ENCODE measurements at places on chromosomes 6 and 20.
A peak's percentile ranks its signal among the peaks of the same experiment; 100 is the strongest.

- H3K4me3 ChIP-seq, result no peak overlapping the region
- no peaks in the 10 kb centered on the region for H3K4me1 ChIP-seq
- DNase-seq, result no peak
- no peaks in the 10 kb centered on the region for H3K36me3 ChIP-seq
- H3K27me3 ChIP-seq, result no peaks in the 10 kb centered on the region
- H3K27ac ChIP-seq, result no peak overlapping the region
Observed at GRCh38 chr20:12434672-12435071, 517.0 kb downstream of the BTBD3 start.

- no peak overlapping the region for H3K27ac ChIP-seq
- H3K4me1 ChIP-seq, result no peaks in the 10 kb centered on the region
- no peaks in the 10 kb centered on the region for H3K36me3 ChIP-seq
- no peak for DNase-seq
Observed at GRCh38 chr20:10250902-10251301, 32.3 kb downstream of the SNAP25 start.

DNA sequence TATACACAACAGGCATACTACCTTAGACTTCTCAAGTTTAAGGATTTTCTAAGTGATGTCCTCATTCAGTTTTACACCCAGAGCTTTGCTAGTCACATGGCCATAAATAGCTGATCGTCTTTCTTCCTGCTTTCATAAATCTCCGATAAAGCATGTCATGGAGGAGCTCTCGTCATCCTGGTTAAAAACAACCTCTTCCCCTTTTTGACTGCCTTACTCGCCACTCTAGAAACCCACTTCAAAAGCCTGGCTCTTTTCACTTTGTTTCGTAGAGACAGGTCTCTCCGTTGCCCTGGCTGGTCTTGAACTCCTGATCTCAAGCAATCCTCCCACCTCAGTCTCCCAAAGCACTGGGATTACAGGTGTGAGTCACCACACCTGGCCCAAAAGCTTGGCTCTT lies 67.0 kb upstream of the SMIM29 start:
- H3K36me3 ChIP-seq, result no peaks in the 10 kb centered on the region
- no peaks in the 10 kb centered on the region for H3K27me3 ChIP-seq
- H3K4me3 ChIP-seq, result no peak overlapping the region
- no peak for DNase-seq
- H3K27ac ChIP-seq, result no peak overlapping the region

- H3K36me3 ChIP-seq, result peaks cover 10% of the 10 kb centered on the region
- H3K4me3 ChIP-seq, result peak overlapping the region; percentile 82
- peak overlapping the region; percentile 83 for H3K27ac ChIP-seq
- no peaks in the 10 kb centered on the region for H3K27me3 ChIP-seq
- H3K4me1 ChIP-seq, result no peaks in the 10 kb centered on the region
- no peak for DNase-seq
Observed at GRCh38 chr20:652615-653109, 338 bp downstream of the SRXN1 start.

DNA sequence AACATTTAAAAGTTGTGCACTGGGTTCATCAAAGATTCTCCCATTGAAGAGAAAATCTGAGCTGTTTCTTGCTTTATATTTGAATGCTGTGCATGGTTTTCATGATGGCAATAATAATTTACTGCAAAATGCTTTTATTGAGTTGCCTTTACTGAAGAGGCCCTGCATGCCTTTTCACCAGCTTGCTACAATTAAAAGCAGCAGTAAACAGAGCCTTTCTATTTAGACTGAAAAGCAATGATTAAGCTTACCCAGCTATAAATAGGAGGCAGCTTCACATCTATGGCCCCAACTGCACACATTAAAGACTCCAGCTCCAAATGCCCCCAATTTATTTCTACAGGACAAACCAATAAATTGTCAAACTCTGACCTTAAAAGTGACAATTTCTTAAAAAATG lies 70.3 kb downstream of the ANKEF1 start:
- H3K4me1 ChIP-seq, result no peaks in the 10 kb centered on the region
- no peak overlapping the region for H3K27ac ChIP-seq
- H3K4me3 ChIP-seq, result no peak overlapping the region

GRCh38 chr20:8803065-8803464 lies 265.8 kb upstream of the PLCB4 start:
- H3K4me1 ChIP-seq, result no peaks in the 10 kb centered on the region
- no peak overlapping the region for H3K27ac ChIP-seq
- DNase-seq, result no peak
- H3K4me3 ChIP-seq, result no peak overlapping the region

- H3K4me1 ChIP-seq, result no peaks in the 10 kb centered on the region
- H3K27ac ChIP-seq, result no peak overlapping the region
- no peak overlapping the region for H3K4me3 ChIP-seq
- no peak for DNase-seq
- H3K36me3 ChIP-seq, result no peaks in the 10 kb centered on the region
- H3K27me3 ChIP-seq, result no peaks in the 10 kb centered on the region
Observed at GRCh38 chr6:142015011-142015410, 117.7 kb upstream of the GJE1 start.

DNA sequence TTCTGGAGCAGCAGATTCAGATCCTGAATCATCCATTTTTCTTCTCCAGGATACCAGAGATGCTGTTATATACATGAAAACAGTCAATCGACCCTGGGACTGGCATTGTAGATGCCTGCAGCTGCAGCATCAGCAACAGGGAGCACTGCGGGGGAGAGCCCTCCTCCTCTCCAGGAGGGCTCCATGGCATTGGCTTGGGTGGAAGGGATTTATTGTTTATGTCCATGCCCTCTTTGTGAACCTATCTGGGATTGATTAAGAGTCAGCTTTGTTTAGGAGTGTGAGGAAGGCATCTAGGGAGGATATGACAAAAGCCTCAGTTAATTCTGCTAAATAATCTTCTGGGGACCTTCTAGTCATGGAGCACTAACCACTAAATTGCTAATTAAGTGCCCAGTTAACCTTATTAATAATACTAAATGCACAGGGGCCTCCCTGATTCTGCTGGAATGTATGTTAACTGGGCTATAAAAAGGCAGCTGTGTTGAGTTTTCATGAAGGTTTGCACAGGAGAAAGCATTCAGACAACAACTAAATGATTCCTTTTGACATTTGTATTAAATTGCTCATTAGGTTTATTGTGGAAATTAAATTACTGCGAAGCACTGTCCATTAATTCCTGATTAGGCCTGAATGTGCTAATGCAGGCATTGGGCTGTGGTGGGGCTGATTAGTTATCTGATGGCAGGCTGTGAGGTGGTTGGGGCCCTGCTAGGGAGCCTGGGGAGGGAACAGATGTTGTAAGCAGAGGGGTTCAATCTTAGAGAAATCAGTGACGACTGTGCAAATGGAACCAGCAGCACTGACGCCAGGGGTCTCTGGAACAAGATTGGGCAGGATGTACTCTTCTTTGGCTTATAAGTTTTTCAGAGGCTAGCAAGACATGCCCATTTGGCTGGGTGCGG lies 57.6 kb downstream of the IMPG1 start:
- H3K4me3 ChIP-seq, result no peak overlapping the region
- H3K27me3 ChIP-seq, result no peaks in the 10 kb centered on the region
- no peak overlapping the region for H3K27ac ChIP-seq
- H3K36me3 ChIP-seq, result no peaks in the 10 kb centered on the region

DNA sequence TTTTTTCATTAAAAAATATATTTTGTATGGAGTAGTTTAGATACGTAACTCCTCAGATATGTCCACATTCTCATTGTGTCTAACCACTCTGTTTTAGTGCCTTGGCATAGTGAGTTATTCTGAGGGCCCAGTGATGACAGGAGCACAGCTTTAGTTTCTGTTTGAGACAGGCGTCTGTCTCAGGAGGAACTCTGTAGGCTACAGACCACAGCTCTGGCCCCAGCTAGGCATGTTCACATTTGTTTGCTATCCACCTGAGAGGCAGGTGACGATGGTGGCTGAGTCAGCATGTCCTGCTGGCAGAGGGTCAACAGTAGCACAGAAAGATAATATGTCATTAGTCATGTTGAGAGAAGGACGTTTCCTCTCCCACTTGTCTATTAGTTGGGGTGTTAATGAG lies 16.3 kb downstream of the LRRC1 start:
- H3K4me1 ChIP-seq, result no peaks in the 10 kb centered on the region
- peak overlapping the region; percentile 68 for H3K27ac ChIP-seq
- H3K36me3 ChIP-seq, result no peaks in the 10 kb centered on the region
- DNase-seq, result peak; percentile 79
- H3K27me3 ChIP-seq, result no peaks in the 10 kb centered on the region

- no peak overlapping the region for H3K4me3 ChIP-seq
- no peak overlapping the region for H3K27ac ChIP-seq
- DNase-seq, result no peak
- H3K36me3 ChIP-seq, result no peaks in the 10 kb centered on the region
- H3K4me1 ChIP-seq, result no peaks in the 10 kb centered on the region
- no peaks in the 10 kb centered on the region for H3K27me3 ChIP-seq
Observed at GRCh38 chr20:39861381-39861780, 827.7 kb downstream of the MAFB start.

DNA sequence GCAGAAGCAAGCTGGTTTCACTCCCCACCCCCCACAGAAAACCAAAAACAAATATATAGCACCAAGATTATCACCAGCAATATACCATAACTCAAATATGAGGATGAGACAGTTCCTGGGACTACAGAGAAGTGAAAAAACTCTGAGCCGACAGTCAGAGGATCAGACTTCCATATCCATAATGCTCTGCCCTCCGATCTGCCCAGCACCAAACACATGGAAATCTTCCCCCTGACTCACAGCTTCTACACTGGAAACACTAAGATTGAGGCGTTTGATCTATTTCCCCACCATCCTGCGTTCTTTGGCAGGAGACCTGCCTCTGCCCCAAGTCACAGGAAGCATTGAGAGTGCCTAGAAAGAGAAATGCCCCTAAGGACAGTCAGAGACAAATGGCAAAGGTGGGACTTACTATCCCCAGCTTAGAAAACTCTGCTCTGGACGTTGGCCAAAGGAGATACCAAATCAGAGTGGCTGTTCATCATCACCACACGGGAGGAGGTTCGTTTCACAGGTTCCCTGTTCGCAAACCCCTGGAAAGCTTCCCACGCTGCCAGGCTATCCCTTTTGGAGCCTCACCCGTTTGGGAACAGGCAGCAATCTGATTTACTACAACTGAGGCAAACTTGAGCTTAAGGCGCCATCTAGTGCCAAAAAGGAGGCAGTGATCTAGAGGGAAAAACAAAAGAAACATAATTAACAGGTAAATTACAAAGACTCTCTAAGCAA lies 48.7 kb upstream of the SRSF6 start:
- no peak overlapping the region for H3K27ac ChIP-seq
- H3K4me1 ChIP-seq, result no peaks in the 10 kb centered on the region
- H3K27me3 ChIP-seq, result no peaks in the 10 kb centered on the region
- no peak overlapping the region for H3K4me3 ChIP-seq

DNA sequence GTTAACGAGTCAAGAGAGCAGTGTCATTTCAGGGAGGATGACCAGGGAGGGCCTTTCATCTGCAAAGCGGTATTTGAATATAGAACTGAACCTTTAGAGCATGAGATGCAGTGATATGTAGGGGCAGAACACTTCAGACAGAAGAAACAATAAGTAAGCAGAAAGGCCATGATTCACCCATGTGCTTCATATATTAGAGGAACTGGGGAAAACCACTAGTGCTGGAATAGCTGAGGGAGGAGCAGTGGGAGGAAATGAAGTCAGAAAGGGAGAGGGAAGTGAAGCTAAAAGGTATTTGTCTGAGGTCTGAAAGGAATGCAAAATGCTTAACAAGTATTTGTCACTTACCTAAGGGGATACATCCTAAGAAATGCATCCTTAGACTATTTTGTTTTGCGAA lies 391.2 kb downstream of the ADGRB3 start:
- no peak overlapping the region for H3K4me3 ChIP-seq
- DNase-seq, result no peak
- no peaks in the 10 kb centered on the region for H3K4me1 ChIP-seq
- no peaks in the 10 kb centered on the region for H3K36me3 ChIP-seq
- H3K27me3 ChIP-seq, result no peaks in the 10 kb centered on the region

- no peaks in the 10 kb centered on the region for H3K4me1 ChIP-seq
- H3K4me3 ChIP-seq, result no peak overlapping the region
- no peaks in the 10 kb centered on the region for H3K36me3 ChIP-seq
- DNase-seq, result no peak
- H3K27ac ChIP-seq, result no peak overlapping the region
Observed at GRCh38 chr6:80742481-80742880, 636.0 kb downstream of the BCKDHB start.

DNA sequence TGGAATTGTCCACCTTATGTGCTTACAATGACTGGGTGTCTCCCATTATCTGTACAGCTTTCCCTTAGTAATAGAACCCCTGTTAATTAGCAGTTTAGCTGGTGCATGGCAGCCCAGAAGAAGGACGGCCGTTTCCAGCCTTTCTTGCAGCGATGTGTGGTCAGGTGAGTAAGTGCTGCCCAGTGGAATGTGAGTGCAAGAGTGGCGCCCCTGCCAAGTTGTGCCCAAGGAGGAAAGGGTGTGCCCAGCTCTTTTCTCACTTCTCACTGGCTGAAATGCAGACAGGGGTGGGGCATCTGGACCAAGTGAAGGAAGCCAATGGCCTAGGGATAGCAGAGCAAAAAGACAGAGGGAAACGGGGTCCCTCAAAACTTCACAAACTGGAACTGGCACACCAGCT lies 296.8 kb downstream of the PREX1 start:
- H3K4me1 ChIP-seq, result no peaks in the 10 kb centered on the region
- DNase-seq, result no peak
- H3K27ac ChIP-seq, result no peak overlapping the region
- H3K36me3 ChIP-seq, result no peaks in the 10 kb centered on the region
- H3K4me3 ChIP-seq, result no peak overlapping the region

GRCh38 chr6:22042706-22043105 lies 254.1 kb downstream of the PRL start:
- H3K27me3 ChIP-seq, result no peaks in the 10 kb centered on the region
- no peaks in the 10 kb centered on the region for H3K4me1 ChIP-seq
- peak overlapping the region; percentile 75 for H3K27ac ChIP-seq
- H3K4me3 ChIP-seq, result no peak overlapping the region

All from breast epithelium (tissue), 4 donors.